ENCODE measurements at places on chromosomes 7 and 10.

DNA sequence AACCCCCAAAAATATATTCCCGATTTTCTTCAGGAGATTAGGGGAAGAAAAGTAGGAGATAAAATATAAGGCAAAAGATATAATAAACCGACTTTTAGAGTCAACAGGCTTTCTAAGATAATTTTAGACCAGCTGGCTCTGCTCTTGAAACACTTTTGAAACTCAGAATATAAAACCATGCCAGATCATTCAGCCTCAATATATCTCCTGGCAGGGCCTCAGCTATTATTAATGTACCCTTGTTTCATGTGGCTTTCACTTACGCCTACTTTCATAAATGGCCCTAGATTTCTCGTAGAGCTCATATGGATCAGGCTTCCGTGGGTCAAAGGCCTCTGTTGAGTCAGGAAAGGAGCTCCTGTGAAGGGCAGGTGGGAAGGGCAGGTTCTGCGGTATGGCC lies 396.0 kb downstream of the PHTF2 start:
- DNase-seq, result no peak

DNA sequence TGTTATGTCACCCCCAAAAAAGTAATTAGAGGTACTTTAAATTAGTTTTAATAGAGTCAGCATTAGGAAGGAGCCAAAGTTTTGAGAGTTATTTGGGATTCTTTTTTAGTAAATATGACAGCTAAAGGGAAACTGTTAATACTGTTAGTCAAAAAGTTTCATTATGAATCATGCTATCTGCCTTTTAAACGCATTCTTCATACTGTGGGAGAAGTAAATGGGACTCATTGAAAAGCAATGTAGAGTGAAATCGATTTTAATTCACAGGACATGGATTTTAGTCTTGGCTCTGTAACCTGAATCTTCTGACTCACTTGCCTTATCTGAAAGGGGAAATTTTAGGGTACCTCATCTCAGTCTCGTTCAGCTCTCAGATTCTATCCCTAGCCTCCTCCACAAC lies 105.1 kb downstream of the AASS start:
- no peak for DNase-seq

DNA sequence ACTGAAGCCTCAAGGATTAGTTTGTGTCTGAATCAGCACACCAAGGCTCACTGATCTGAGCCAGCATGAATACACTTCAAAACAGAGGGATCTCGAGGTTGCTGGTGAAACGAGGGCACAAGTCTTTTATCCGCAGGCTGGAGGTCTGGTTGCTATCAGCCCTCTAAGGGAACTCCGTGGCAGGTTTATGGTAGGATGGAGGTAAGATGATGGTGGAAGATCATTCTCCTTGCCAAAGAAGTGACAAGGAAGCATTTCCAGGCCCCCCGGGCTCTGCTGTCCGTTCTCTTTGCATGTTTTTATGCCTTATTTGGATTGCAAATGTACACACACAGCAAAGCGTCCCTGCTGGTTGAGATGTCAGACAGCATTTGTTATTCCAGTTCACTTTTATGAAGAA lies 268.3 kb downstream of the ARHGAP12 start:
- DNase-seq, result no peak

GRCh38 chr10:57884407-57884806 lies 383.3 kb downstream of the IPMK start:
- DNase-seq, result no peak

GRCh38 chr7:147071536-147071935 lies 954.9 kb downstream of the CNTNAP2 start:
- DNase-seq, result no peak

- no peak for DNase-seq
These were observed 73.8 kb downstream of the LANCL2 start for GRCh38 chr7:55438757-55439525.

DNA sequence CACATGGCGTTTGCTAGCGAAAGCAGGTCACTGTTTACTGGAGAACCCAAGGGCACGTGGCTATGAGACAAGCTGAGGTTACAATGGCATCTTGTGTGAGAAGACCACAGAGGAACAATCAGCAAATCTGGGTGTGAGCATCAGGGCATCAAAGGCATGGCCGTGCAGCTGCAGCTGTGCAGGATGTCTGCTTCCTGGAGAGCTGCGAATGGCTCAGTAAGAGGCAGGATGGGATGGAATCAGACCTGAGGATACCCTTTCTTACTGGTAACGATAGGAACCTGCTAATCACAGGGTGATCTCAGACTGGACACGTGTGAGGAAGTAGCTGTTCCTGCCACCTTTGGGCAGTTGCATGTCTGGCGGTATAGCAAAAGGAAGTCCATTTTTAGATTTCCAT lies 119.5 kb downstream of the RNF216 start:
- DNase-seq, result no peak

- DNase-seq, result no peak
These were observed 391.4 kb downstream of the PLXDC2 start for GRCh38 chr10:20207653-20208052.

DNA sequence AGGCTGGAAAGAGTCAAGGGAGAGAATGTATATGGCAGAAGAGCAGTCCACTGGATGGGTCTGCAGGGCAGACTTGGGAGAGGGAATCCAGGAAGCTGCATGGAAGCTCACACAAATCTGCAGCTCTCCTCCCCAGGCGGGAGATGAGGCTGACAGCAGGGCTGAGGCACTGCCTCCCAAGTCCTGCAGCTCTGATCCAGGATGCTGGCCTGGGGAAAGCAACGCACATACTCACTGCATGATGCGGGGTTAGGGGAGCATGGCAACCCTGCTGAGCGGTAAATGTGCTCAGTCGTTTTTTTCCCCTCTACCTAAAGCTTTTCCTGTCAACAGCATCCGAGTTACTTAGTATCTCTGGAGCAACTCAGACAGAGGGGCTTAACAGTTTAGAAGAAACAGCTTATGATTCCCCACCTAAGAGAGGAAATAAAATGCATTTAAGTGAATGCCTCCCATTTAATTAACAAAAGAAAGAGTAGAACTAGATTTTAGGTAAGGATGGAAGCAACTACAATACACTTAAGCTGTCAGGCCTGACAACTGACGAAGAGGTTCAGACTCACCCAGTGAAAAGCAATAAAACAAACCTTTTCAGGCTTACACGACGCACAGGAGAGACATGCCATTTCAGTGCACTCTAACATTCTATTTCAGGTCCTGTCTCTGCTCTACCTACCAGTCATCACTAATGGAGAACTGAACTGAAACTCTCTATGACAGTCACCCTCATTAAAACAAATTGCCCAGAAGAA lies 37.0 kb downstream of the CHCHD3 start:
- DNase-seq, result no peak

DNA sequence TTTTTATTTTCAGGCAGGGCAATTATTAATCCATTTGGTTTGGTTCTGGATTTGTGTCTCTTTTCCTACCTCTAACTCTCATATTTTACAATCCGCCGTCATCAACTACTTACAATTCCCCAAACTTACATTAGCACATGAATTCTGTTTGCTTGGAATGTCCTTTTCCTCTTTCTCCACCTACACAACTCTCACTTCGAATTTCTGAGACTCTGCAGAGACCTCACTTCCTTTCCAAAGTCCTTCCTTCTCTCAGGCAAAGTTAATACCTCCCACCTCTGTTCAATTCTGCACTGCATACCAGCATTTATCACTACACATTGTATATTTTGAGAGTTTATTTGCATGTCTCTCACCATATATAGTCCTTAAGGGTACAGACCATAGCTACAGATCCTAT lies 122.7 kb upstream of the LRRTM3 start:
- DNase-seq, result no peak

- no peak for DNase-seq
These were observed 48.5 kb upstream of the ADRB1 start for GRCh38 chr10:113995201-113995600.

DNA sequence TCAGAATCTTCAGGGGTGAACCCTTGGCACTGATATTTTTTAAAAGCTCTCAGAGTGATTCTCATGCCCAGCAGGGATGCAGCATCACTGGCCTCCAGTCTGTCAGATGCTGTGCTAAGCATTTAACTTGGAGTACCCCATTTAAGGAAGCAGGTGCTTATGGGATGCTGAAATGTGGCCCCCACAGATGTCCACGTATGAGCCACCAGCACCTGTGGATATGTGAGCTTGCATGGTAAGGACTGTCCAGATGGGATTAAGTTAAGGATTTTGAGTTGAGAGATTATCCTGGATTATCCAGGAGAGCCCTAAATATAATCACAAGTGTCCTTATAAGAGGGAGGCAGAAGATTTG lies 17.7 kb downstream of the CHST3 start:
- DNase-seq, result no peak

- DNase-seq, result no peak
These were observed 13.1 kb upstream of the UBE3C start for GRCh38 chr7:157125376-157126223.

GRCh38 chr7:107659666-107660065 lies 962 bp upstream of the SLC26A4 start:
- DNase-seq, result no peak

GRCh38 chr7:142108728-142109505 lies 2.6 kb upstream of the MGAM2 start:
- no peak for DNase-seq

- DNase-seq, result no peak
These were observed 9.3 kb downstream of the ZNF212 start for GRCh38 chr7:149248777-149249176.

DNA sequence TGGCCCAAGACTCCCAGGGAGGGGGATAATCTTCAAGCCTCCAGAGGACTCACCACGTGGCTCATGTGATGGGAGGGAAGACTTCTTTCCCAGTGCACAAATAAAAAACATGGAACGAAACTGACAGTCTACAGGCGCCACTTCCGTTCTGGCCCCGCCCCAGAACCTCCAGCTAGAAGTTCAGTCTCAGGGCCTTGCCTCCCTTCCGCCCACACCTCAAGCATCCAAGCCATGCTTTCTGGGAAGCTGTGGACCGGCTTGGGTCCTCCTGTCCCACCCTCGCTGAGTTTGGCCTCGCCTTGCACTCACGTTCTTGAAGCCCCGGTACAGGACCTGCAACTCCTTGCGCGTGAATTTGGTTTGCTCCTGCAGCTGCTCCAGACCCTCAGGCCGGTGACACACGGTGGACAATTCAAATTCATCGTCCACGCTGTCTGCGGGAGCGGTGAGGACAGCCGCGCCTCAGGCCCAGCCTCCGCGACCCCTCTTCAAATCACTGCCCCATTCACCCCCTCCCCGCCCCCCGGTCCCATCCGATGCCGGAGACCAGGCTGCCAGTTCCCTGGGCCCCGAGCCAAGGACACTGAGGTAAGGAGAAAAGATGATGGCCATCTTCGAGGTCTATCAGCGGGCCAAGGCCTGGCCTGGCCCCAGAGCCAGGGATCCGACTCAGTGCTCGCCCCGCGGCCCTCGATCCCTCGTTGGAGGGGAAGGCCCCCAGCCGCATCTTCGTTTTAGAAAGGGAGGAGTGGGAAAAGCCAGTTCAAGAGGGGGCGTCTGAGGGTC lies 10.7 kb upstream of the OGA start:
- no peak for DNase-seq

- DNase-seq, result no peak
These were observed 236.2 kb upstream of the PITRM1 start for GRCh38 chr10:3408603-3409365.

- no peak for DNase-seq
These were observed 21.7 kb upstream of the NOM1 start for GRCh38 chr7:156927571-156928405.

DNA sequence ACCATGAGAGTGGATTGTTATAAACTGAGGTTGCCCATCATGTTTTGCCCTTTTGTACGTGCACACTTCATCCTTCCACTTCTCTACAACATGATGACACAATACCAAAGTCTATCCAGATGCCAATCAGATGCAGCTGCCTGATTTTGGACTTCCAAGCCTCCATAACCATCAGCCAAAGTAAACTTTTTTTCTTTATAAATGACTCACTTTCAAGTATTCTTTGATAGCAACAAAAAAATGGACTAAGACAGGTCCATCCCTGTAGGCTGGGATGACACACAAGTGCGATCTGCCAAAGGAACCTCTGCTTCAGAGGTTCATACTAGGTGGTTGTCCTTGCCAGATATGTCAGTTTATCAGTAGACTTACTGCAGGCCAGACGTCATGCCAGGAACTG lies 320.2 kb upstream of the FZD1 start:
- DNase-seq, result no peak

DNA sequence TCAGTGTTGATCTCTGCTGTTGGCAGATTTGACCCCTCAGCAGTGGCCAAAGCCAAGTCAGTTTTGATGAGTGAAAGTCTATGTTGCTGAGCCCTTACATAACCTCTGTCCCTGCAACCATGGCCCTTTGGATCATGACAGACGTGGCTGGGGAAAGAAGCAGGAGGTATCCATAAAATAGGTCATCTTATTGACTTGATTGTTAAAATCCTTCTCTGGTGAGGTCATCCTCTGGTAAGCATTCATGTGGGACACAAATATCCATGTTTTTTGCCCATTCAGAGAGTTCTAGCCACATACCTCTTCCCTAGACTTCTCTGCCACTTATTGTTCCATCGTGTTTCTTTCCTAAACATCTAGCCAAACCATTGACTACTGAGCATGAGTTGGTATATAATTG lies 251.9 kb upstream of the PTER start:
- no peak for DNase-seq

GRCh38 chr10:74433595-74433956 lies 282.6 kb downstream of the ADK start:
- no peak for DNase-seq

All from KG1 (cell line).